ENCODE measurements at places on chromosomes 3 and 15.

- no peaks in the 10 kb centered on the region for H3K27me3 ChIP-seq
- H3K27ac ChIP-seq = peak overlapping the region; percentile 8
- H3K4me1 ChIP-seq = peaks cover 7% of the 10 kb centered on the region
- H3K36me3 ChIP-seq = no peaks in the 10 kb centered on the region
These were observed 230.3 kb upstream of the TBL1XR1 start for GRCh38 chr3:177427540-177427939.

GRCh38 chr15:92882697-92883162 is 17.4 kb upstream of the CHD2 start:
- peak overlapping the region; percentile 100 for H3K27ac ChIP-seq
- peaks cover 9% of the 10 kb centered on the region for H3K4me1 ChIP-seq
- no peak for DNase-seq
- no peaks in the 10 kb centered on the region for H3K36me3 ChIP-seq
- no peaks in the 10 kb centered on the region for H3K27me3 ChIP-seq

GRCh38 chr3:40869013-40869412 is 330.3 kb upstream of the CTNNB1 start:
- H3K4me1 ChIP-seq = no peaks in the 10 kb centered on the region
- no peaks in the 10 kb centered on the region for H3K36me3 ChIP-seq
- no peak overlapping the region for H3K27ac ChIP-seq
- no peak for DNase-seq
- H3K27me3 ChIP-seq = no peaks in the 10 kb centered on the region
- no peak overlapping the region for H3K4me3 ChIP-seq

GRCh38 chr15:69074001-69074842 is 59.7 kb downstream of the NOX5 start:
- peak overlapping the region; percentile 26 for H3K4me3 ChIP-seq
- H3K27me3 ChIP-seq = no peaks in the 10 kb centered on the region
- DNase-seq = peak; percentile 80
- no peaks in the 10 kb centered on the region for H3K36me3 ChIP-seq

- no peak overlapping the region for H3K4me3 ChIP-seq
- no peaks in the 10 kb centered on the region for H3K4me1 ChIP-seq
- H3K27me3 ChIP-seq = no peaks in the 10 kb centered on the region
- no peak for DNase-seq
- H3K36me3 ChIP-seq = no peaks in the 10 kb centered on the region
- no peak overlapping the region for H3K27ac ChIP-seq
These were observed 165.2 kb upstream of the TP63 start for GRCh38 chr3:189466004-189466403.

- peak overlapping the region; percentile 63 for H3K27ac ChIP-seq
- DNase-seq = peak; percentile 71
- peaks cover 14% of the 10 kb centered on the region for H3K4me1 ChIP-seq
- no peaks in the 10 kb centered on the region for H3K27me3 ChIP-seq
- H3K36me3 ChIP-seq = no peaks in the 10 kb centered on the region
These were observed 29.8 kb downstream of the IRAK2 start for GRCh38 chr3:10194328-10195071.

GRCh38 chr3:128313935-128314334 is 152.8 kb downstream of the DNAJB8 start:
- H3K27ac ChIP-seq = no peak overlapping the region
- no peaks in the 10 kb centered on the region for H3K27me3 ChIP-seq
- H3K4me3 ChIP-seq = no peak overlapping the region
- H3K36me3 ChIP-seq = no peaks in the 10 kb centered on the region
- DNase-seq = no peak

- no peak overlapping the region for H3K4me3 ChIP-seq
- no peaks in the 10 kb centered on the region for H3K4me1 ChIP-seq
- DNase-seq = no peak
- H3K27me3 ChIP-seq = no peaks in the 10 kb centered on the region
These were observed 447.0 kb upstream of the NECTIN3 start for GRCh38 chr3:110624576-110624975.

DNA sequence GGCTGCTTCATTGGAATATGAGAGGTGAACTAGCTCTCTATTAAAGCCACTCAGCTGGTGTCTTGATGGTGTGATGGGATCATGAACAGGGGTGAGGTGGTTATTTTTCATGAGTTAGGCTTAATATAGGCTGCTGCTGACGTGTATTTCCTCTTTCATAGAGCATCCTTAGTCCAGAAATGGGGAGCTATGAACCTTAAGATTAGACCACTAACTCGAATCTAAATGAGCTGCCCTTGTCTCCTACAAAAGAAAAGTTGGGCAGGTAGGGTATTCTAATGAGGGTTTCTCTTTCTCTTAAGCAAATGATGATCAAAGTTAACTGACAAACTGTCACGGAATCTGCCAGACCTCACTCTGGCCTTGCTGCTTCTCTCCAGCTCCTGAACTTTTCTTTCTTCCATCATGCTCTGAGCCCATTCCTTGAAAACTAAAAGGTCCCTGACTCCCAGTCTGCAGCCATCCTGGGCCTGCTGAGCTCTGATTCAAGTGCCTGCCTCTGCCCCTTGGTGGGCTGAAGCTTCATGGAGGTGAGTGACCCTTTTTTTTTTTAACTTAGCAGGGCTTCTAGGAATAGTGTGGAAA is at the start of gene TRIM69:
Gene TRIM69, plus strand, starts transcription at position 348 of the 585 bp plus-strand sequence. Its CDS starts 177 bp downstream, at position 525.
- DNase-seq = no peak
- no peaks in the 10 kb centered on the region for H3K27me3 ChIP-seq
- no peaks in the 10 kb centered on the region for H3K4me1 ChIP-seq
- no peaks in the 10 kb centered on the region for H3K36me3 ChIP-seq

- H3K4me3 ChIP-seq = no peak overlapping the region
- H3K36me3 ChIP-seq = no peaks in the 10 kb centered on the region
- H3K27ac ChIP-seq = no peak overlapping the region
- H3K27me3 ChIP-seq = no peaks in the 10 kb centered on the region
These were observed 154.1 kb upstream of the GPR149 start for GRCh38 chr3:154584041-154584440.

DNA sequence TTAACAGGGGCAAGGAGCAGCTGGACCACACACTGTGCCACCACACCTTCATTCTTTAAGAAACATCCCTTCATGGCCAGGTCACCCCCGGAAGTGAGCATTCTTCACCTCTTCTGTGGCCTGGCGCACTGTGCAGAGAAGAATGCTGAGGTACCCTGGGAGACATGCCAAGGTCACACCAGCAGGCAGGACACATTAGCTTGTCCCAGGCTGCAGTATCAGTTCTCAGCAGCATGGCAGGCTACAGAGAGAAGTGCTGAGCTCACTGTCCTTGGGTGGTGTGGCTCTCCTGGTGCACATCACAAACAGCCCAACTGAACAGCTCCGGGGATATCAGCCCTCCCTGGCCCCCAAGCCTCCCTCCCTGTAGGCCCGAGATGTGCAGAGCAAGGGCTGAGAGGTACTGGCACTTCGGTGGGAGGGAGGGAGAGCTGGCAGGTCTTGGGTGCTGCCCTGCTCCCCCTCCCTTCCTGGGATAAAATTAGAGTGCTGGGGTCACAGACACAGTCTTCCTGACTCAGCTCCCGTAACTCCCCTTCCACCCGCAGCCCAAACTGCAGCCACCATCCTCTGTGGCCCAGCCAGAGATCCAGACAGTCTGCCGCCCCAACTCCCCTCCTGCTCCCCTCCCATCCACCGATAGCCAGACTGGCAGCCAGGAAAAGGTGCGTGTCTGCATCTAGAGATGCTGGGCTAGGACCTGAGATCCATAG is 13.4 kb downstream of the SEMA7A start:
- DNase-seq = no peak
- no peak overlapping the region for H3K27ac ChIP-seq
- no peaks in the 10 kb centered on the region for H3K4me1 ChIP-seq
- no peaks in the 10 kb centered on the region for H3K27me3 ChIP-seq

DNA sequence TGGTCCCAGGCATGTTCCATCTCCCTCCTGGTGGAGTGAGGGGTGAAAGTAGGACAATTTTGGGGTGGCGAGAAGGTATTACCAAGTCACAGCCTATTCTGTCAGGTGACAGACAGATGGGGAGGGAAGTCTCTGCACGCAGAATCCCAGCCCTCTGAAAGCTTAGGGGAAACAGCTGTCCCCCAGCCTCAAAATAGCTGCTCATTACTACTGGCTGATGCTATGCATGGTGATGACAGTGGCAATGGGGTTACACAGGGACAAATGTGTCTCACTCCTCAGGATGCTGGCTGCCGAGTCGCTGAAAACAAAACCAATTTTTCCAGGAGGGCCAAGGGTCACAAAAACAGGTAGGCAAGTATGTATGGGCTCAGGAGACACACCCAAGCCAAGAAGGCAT is 68.8 kb upstream of the OXTR start:
- no peaks in the 10 kb centered on the region for H3K36me3 ChIP-seq
- no peak for DNase-seq
- no peak overlapping the region for H3K27ac ChIP-seq
- H3K27me3 ChIP-seq = no peaks in the 10 kb centered on the region
- no peaks in the 10 kb centered on the region for H3K4me1 ChIP-seq

- H3K4me1 ChIP-seq = no peaks in the 10 kb centered on the region
- H3K4me3 ChIP-seq = no peak overlapping the region
- H3K27ac ChIP-seq = peak overlapping the region; percentile 49
- DNase-seq = no peak
These were observed 58.3 kb downstream of the CDC25A start for GRCh38 chr3:48129921-48130320.

- H3K4me1 ChIP-seq = no peaks in the 10 kb centered on the region
- H3K27me3 ChIP-seq = no peaks in the 10 kb centered on the region
- H3K27ac ChIP-seq = no peak overlapping the region
- DNase-seq = no peak
- H3K36me3 ChIP-seq = no peaks in the 10 kb centered on the region
- no peak overlapping the region for H3K4me3 ChIP-seq
These were observed 74.7 kb downstream of the XXYLT1 start for GRCh38 chr3:195196266-195196665.

GRCh38 chr3:29577250-29577649 is 296.4 kb downstream of the RBMS3 start:
- no peak overlapping the region for H3K27ac ChIP-seq
- H3K4me1 ChIP-seq = no peaks in the 10 kb centered on the region
- H3K27me3 ChIP-seq = no peaks in the 10 kb centered on the region
- DNase-seq = no peak
- H3K4me3 ChIP-seq = no peak overlapping the region

GRCh38 chr15:81723113-81723651 is 322.6 kb downstream of the MEX3B start:
- no peaks in the 10 kb centered on the region for H3K4me1 ChIP-seq
- no peaks in the 10 kb centered on the region for H3K36me3 ChIP-seq
- H3K4me3 ChIP-seq = no peak overlapping the region
- no peak for DNase-seq

DNA sequence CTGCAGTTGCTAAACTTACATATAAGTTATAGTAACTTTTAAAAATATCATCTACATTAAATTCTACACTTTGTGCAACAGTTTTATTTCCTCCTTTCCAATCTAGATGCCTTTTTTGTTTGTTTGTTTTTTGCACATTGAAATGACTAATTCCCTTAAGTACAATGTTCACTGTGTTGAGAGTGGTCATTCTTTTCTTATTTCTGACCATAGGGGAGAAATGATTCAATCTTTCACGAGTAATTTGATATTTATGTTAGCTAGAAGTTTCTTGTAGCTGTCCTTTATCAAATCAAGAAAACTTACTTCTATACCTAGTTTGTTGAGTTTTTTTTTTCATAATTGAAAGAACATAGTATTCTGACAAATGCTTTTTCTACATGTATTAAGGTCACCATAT is 85.0 kb upstream of the CBLB start:
- H3K4me1 ChIP-seq = no peaks in the 10 kb centered on the region
- no peak overlapping the region for H3K27ac ChIP-seq
- DNase-seq = no peak
- no peaks in the 10 kb centered on the region for H3K36me3 ChIP-seq
- H3K4me3 ChIP-seq = no peak overlapping the region

- no peak overlapping the region for H3K4me3 ChIP-seq
- no peaks in the 10 kb centered on the region for H3K27me3 ChIP-seq
- peaks cover 15% of the 10 kb centered on the region for H3K4me1 ChIP-seq
- DNase-seq = no peak
These were observed 36.8 kb downstream of the FNDC3B start for GRCh38 chr3:172076212-172076611.

GRCh38 chr3:105905328-105905727 is 36.5 kb upstream of the CBLB start:
- H3K4me1 ChIP-seq = no peaks in the 10 kb centered on the region
- H3K36me3 ChIP-seq = no peaks in the 10 kb centered on the region
- no peaks in the 10 kb centered on the region for H3K27me3 ChIP-seq
- no peak for DNase-seq
- H3K27ac ChIP-seq = no peak overlapping the region

DNA sequence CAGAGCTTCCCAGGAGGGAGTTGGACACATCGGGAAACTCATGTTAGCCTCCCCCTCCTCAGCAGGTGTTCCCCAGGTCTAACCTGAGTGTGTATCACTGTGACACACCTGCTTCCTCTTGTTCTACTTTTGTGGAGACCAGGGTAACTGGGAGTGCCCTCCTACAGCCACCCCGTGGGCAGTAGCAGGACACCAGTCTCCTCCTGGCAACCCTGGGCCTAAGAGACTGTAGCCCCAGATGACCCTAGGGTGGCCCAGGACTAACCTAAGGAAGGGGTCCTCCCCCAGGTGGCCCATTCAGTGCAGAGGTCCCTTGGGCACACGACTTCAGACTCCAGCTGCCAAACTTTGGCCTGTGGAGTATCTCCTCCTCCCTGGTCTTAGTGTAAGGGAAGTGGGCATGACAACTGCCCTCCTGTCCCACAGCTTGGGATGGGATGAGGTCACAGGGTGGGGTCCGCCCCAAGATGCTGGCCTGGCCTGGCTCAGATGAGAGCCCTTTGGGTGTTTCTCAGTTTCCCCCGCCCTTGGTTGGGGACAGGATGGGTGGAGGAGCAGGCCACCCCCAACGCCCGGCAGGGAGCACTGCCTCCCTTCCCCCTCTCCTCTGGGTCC is 4.8 kb downstream of the CSK start:
- H3K36me3 ChIP-seq = no peaks in the 10 kb centered on the region
- peak overlapping the region; percentile 85 for H3K27ac ChIP-seq
- H3K27me3 ChIP-seq = no peaks in the 10 kb centered on the region
- no peak overlapping the region for H3K4me3 ChIP-seq
- peaks cover 88% of the 10 kb centered on the region for H3K4me1 ChIP-seq

DNA sequence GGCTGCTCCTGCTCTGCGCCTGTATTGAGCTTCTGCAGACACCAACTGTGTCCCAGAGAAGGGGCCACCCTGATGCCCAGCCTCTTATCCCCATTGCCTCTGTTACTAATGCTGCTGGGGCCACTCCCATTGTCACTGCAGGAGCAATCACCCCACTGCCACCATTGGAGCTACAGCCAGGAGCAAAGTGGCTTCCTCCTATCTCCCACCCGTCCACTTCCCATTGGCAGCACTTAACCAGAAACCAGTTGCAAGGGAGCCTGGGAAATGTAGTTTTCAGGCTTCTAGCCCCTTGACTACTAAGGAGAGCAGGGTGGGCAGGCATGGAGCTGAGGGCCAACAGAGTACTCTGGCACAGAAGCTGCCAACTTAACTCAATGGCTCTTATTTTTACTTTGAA is 55.9 kb upstream of the KLF13 start:
- H3K27me3 ChIP-seq = no peaks in the 10 kb centered on the region
- H3K27ac ChIP-seq = no peak overlapping the region
- H3K4me3 ChIP-seq = no peak overlapping the region
- H3K36me3 ChIP-seq = no peaks in the 10 kb centered on the region
- no peak for DNase-seq
- H3K4me1 ChIP-seq = peaks cover 22% of the 10 kb centered on the region

GRCh38 chr3:34073111-34073510 is 274.7 kb downstream of the PDCD6IP start:
- no peak overlapping the region for H3K27ac ChIP-seq
- no peak overlapping the region for H3K4me3 ChIP-seq
- no peaks in the 10 kb centered on the region for H3K27me3 ChIP-seq
- no peak for DNase-seq
- H3K4me1 ChIP-seq = no peaks in the 10 kb centered on the region
- H3K36me3 ChIP-seq = no peaks in the 10 kb centered on the region

GRCh38 chr3:141808586-141808985 is 45.4 kb downstream of the GRK7 start:
- H3K4me1 ChIP-seq = no peaks in the 10 kb centered on the region
- H3K36me3 ChIP-seq = no peaks in the 10 kb centered on the region
- H3K27ac ChIP-seq = no peak overlapping the region
